ENCODE measurements at places on chromosomes 5 and 9.
A peak's percentile ranks its signal among the peaks of the same experiment; 100 is the strongest.

DNA sequence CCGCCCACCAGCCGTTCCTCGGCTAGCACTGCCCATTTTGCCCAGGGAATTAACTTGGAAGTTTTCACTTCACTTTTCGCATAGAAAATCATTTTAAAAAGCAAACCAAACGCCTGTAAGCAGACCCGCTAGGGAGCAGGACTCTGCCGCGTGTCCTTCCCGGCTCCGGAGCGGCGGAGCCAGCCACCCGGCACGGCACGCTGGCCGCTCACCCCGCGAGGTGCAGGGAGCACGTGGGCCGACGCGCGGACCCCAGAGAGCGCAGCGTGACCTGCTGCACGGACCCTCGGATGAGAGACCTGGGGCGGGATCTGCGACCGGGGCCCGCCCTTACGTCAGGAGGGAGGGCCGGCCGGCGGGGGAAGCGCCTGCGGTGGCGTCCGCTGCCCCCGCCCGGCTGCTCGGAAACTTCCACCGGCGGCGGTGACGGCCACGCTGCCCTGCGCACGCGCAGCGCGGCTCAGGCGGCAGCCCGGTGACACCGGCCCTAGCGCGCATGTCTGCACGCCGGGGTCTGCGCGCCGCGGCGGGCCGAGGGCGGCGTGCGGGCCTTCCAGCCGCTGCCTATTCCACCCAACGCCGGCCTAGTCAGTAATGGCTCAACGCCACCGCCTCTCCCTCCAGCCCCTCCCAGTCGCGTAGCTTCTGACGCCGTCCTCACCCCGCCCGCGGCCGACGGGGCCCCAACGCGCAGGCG, 507 bp upstream of the TENT4A start:
- DNase-seq, result peak; percentile 97

DNA sequence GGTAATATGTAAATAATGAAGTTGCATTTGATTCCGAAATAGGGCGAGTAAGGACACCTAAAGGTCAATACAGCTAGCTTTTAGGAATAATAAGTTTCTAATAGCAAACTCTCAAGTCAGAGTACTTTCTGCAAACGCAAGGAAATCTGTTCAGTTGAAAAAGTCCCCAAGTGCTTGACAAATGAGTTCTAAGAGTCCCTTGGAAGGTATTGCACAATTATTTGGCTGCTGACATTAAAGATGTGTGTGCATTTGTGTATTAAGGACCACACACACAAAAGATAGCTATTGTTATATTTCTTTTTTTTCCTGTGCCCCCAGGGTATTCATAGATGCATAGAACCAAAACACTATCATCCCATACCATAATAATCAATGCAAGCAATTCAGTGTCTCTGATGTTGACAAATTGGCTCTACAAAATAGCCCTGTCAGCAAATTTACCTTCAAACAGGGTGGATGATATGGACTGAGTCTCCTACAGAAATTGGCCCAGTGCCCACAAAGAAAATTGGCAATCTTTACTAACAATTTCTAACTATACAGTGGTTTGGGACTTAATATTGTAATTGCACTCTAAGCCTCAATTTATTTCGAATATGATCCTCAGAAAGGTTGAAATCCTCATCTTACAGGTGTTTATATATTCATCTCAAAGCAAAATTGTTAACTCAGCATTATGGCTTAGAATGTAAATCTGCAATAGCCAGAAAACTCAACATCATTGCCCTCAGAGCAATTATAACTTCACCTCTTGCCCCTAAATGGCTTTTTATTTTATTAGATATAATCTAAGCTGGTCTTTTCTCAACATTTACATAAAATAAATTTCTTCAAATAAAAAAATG, 827.2 kb downstream of the MAT2B start:
- no peak for DNase-seq

DNA sequence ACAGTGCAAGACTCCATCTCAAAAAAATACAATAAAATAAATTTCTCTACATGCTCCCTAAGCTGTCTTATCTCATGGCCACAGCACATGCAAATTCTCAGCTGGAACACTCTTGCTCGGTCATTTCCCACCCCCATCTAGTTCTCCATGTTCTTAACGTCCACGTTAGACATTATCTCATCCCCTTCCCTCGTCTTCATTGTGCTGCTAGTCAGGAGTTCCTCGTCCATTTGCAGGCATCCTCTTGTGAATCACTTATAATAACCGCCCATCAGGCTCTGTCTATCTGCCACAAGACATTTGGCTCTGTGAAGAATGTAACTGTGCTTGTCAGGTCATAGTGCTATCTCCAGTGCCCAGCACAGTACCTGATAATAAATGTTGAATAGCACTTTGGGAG, 32.9 kb upstream of the GOLGA1 start:
- DNase-seq, result no peak

GRCh38 chr5:57219386-57219785, 45.5 kb downstream of the GPBP1 start:
- DNase-seq, result peak; percentile 63

- no peak for DNase-seq
Measured at GRCh38 chr9:36551910-36552309, 20.8 kb upstream of the MELK start.

DNA sequence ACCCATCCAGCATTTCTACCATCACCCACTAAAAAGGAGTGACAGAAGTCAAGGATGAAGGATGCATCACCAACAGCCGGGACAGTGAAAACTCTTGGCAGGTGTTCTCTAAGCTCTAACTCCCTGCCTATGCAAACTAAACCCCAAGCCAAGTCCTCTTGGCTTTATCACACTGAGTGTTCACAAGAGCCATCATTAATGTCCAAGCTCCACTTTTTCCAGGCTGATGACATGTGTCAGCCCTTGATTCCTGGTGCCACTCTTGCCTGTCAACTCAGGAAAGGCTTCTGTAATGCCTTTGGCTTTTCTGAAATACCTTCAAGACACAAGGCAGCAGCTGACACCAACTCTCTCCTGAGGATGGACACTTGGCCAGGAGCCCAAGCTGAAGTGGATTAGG, 86.9 kb downstream of the NR6A1 start:
- DNase-seq, result no peak

GRCh38 chr5:39906146-39906545, 481.4 kb upstream of the DAB2 start:
- DNase-seq, result no peak

- DNase-seq, result no peak
Measured at GRCh38 chr9:17063535-17064135, 71.2 kb upstream of the CNTLN start.

GRCh38 chr5:59810041-59810440, 83.5 kb downstream of the PDE4D start:
- peak; percentile 83 for DNase-seq

GRCh38 chr5:8683496-8683895, 814.5 kb downstream of the MTRR start:
- DNase-seq, result no peak

DNA sequence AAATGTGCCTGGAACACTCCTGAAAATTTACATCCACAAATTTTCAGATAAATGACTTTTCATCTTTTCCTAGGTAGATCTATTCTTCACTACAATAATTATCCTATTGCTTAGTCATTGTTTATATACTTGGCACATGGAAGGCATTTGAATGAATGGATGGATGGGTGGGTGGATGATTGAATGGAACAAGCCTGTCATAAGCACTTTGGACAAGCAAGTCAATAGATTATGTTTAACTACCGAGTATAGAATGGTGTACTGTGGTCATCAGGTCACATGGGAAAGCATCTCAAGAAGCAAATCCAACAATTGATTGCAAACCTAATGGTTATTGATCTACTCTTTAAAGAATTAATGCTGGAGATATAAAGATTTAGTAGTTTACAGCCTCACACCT, 114.4 kb upstream of the DMRTA1 start:
- no peak for DNase-seq

- DNase-seq, result no peak
Measured at GRCh38 chr9:136060671-136061371, 34.3 kb downstream of the NACC2 start.

DNA sequence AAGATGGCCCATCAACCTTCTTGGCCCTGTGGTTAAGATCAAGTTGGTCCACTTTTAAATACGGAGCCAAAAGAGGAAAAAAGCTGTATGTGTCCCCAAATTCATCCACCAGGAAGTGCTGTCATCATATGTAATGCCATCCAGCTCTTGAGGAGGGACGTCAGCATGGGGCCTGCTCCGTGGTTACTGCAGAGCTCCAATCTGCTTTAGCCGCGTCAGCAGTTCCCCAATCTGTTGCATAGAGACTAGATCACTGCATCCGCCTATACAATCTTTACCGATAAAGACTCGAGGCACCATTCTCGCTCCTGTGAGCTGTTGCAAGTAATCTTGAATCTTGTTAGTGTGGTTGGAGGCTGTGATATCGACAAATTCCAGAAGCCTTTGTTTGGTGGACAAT, 65.7 kb downstream of the GABRA6 start:
- DNase-seq, result no peak

DNA sequence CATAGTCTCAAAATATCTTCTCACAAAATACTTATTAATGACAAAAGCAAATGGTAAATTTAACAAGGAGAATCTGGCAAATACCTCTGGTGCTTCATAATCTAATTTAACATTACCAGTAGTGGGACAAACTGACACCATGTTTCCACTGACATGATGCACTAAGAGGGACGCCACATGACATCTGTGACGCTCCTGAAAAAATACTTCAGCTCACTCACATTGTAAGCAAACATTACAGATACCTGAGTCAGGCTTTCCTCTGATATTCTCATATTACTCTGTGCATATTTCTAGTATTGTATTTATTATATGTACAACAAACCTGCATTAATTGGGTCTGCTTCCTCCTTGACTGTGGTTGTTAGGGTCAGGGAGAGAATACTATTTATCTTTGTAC, 56.7 kb upstream of the OSMR start:
- no peak for DNase-seq

DNA sequence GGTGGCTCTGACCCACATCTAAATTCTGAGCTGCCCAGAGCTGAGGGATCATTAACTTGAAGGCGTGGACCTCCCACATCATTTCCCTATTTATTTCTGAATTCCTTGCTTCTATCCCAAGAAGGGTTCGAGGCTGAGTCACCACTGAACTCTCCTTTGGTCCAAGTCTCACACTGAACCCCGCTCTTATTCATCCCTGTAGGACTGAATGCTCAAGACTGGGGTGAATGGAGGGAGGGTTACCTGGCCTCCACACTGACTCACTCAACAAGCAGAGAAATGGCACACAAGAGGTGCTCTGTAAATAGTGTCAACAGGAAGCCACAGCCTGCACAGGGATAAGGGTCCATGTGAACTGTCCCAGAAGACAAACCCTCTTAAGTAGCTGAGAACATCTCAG, 79.1 kb upstream of the FSTL4 start:
- no peak for DNase-seq

- no peak for DNase-seq
Measured at GRCh38 chr5:109196087-109196822, 213.5 kb downstream of the PJA2 start.

DNA sequence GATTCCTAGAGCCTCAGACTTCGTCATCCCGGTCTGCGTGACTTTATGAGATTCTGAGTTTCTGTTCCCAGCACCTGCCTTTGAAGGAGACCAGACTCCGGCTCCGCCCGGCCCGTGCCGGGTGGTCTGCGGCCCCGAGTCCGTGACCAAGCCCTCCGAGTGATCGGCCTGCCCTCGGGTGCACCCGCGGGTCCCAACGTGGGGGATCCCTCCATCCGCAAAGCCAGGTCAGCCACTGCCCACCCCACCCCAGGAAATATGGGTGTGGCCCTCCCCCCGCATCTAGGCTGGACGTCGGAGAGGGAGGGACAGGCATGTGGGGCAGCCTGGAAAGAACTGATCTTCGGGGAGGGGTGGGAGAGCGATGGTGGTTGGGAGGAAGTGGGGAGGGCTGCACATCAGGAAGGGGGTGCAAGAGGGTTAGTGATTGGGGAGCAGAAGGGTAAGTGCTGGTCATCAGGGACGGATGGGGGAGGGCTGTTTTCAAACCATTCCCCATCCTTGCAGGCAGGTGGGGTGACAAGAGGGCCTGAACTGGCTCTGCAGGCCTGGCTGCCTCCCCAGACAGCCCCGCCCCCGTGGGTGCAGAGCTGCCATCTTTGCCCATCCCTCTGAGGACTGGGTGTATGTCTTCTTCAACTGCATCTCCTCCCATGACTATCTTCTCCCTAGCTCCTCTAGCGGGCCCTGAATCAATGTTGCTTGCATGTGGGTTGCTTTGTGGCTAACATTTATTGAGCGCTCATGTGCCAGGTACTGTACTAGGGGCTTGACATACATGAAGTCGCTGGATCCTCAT, 747 bp downstream of the LRSAM1 start:
- DNase-seq, result peak; percentile 64

- DNase-seq, result no peak
Measured at GRCh38 chr5:60688980-60689379, 11.0 kb downstream of the DEPDC1B start.

- no peak for DNase-seq
Measured at GRCh38 chr9:110777196-110777875, 108.7 kb downstream of the MUSK start.

GRCh38 chr5:40484495-40484894, 195.2 kb upstream of the PTGER4 start:
- no peak for DNase-seq
